ENCODE measurements at places on chromosomes 6 and 20.

- DNase-seq, result no peak
Measured at GRCh38 chr6:149845549-149845948, 18.6 kb downstream of the LRP11 start.

DNA sequence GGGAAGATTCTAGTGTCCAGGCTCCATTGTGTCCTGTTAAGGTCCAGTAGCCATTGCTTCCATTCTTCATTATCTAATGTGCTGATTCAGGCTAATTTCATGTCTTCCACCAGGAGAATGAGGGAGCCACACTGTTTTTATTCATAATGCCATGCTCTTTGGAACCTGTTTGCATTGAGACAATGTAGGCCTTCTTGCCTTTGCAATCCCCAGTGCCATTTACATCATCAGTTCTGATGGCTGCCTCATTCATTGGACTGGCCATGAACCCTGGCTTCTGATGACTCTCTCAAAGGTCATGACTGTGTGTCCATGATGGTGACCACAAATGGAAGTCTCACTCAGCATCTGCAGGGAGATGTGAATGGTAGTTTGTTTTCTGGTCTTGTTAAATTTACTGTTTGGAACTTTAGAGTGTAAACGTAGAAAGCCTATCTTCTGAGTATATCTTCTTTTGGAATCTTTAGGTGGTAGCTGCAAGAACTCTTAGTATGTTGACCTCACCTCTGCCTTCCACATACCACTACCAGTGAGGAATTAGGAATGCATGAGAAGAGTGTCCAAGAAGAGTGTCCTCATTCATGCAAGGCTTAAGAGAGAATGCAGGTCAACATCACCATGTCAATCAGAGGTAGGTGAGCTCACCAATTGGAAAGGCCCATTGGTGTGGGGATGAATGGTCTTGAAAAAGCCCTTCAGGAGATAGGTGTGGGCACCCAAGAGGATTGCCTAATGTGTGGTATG is 42.9 kb upstream of the ZFP64 start:
- no peak for DNase-seq

DNA sequence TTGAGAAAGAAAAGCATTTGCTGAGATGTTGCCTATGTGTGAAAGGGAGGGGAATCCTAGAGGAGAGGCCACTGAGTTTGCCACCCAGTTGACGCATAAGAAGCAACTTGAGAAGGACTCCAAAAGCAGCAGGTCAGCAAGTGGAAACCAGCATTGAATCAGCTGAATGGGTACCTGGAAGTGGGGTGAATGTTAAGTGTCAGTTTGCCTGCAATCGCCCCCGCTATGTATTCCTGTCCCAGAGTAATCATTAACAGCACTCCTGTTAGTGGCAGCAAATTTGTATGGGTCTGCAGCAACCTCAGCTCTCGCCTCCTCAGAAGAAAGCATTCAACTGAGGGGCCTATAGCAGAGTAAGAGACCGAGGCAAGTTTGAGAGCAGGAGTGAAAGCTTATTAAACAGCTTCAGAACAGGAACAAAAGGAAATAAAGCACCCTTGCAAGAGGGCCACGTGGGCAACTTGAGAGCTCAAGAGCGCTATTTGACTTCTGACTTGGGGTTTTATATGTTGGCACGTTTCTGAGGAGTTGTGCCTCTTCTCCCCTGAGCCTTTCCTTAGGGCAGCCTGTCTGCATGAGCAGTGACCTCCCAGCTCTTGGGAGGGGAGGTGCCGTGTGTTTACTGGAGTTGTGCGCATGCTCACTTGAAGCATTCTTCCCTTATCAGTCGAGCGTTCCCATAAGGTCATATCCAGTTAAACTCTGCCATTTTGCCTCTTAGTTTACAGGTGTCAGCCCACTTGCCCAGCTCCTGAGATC is 122.6 kb upstream of the PHACTR1 start:
- DNase-seq, result no peak

- no peak for DNase-seq
Measured at GRCh38 chr6:2713473-2714110, 37.1 kb downstream of the MYLK4 start.

DNA sequence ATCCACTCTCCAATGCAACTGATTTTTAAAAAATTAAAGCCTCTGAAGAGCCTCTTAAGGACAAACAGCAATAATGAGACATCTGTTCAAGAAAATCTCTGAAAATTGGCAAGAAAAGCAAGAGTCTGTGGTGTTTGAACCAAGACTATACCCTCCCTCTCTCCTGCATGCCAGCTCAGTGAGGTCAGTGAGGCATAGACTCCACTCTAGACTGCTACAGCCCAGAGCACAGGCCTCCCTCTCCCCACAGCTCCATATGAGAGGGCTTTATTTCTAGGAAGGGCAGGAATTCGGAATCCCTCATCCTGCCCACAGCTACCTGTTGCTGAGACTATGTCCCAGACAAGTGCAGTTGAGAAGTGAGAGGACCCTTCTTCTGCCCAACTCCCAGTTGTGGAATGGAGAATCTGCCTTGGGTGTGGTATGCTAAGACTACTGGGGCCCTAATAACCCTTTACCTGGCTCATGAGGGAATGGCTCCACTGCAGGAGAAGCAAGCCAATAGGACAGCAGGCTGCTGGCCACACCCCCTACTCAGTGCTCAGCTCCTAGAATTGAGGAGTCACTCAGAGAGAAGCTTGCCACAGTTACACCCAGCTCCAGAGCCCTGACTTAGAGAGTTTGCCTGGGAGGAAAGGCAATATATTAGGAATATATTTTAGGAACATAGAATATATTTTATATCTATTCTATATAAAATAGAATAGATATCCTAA is 22.7 kb upstream of the HLA-DQA1 start:
- no peak for DNase-seq

- no peak for DNase-seq
Measured at GRCh38 chr6:37200085-37200484, 30.1 kb downstream of the PIM1 start.

GRCh38 chr6:42177514-42178364 is 4.6 kb downstream of the GUCA1A start:
- DNase-seq, result no peak

DNA sequence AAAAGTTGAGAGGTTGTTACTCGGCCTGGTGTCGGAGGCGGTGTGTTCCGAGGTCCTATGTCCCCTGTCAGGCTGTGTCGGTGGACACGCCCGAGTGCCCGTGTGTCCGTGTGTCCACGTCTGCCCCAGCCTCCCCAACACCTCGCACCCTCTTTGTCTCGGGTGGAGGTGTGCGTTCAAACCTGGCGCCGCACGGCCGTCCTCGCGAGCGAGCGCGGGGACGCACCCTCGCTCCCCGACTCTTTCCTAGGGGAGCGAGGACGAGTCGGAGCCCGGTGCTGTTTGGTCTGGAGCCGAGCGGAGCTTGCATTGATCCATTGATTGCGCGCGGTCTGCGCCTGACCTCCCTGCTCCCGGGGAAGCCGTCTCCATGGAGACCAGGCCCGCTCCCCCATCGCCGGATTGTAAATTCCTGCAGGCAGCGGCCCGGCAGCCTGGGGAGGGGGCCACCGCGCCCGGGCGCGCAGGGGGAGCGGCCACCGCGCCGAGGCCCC is 411 bp upstream of the SCUBE3 start:
- DNase-seq, result no peak

DNA sequence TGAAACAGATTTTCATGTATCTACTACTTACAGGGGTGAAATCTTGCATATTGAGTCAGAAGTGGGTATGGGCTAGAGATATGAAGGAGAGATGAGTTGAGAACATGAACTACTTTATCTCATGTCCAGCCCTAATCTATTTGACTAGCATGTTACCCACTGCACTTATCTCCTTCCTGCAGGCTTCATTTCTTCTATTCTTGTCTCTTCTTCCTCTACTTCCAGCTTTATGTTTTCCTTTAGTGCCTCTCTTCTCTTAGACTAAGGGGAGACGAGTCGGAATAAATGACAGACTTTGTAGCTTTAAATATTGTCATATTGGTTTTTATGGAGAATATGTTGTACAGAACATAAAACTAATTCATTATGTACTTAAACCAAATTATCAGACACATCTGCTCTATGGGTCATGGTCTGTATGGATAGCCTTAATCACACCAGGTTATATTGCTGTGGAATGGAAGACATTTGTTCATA is 5.3 kb downstream of the RAB32 start:
- no peak for DNase-seq

- DNase-seq, result peak; percentile 42
Measured at GRCh38 chr6:41682056-41682477, 43.8 kb downstream of the MDFI start.

DNA sequence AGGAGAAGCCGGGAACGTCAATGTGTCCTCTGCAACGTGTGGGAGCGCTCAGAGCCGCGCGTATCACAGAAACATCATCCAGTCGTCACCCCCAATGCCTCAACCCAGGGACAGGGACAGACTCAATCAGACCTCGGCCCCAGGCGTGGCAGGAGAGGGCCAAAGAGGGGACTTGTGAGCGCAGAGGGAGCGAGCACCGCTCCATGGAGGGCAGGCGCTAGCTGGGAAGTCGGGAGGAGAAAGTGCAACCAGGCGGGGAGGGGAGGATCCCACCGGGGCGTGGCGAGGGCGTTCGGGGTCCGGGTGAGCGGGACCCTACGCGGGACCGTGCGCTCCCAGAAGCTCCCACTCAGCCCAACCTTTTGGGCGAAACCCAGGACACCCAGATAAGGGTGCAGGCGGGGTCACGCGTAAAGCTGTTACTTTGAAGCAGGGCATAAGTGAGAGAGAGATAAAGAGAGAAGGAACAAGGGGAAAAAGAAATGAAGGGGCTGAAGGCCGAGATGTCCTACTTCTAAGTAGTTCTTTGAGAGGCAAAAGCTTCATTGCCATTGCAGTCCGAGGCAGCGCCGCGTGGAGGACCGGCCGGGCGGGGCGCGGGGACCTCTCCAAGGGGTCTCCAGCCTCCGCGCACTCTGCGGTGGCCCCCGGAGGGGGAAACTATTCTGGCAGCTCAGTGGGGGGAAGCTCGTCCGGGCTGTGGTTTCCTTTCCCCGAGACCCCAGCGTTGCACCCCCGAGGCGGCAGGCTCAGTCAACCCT is 862 bp upstream of the SOBP start:
- no peak for DNase-seq

DNA sequence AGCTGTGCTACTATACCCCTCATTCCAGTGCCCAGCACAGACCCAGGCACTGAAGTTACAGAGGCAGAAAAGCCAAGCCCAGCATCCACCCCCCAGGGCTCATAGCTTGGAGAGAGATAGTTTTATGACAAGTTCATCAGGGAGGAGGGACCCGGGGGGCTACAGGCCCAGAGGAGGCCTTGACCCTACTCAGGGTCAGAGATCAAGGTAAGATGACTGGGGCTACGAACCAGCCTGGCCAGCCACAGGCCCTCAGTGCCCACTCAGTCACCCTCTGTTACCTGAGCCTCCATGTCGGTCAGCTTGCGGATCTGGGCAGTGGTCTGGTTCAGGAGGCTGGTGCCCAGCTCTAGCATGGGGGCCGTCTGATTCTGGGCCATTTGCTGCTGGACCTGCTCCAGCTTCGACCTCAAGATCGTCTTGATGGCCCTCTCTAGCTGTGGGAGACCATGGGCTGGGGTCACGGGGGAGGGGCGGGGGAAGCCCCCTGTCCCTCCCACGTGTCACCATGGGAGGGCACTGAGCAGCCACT is 26.1 kb downstream of the ANGPT4 start:
- no peak for DNase-seq

- no peak for DNase-seq
Measured at GRCh38 chr6:20577173-20577688, 43.0 kb downstream of the CDKAL1 start.

DNA sequence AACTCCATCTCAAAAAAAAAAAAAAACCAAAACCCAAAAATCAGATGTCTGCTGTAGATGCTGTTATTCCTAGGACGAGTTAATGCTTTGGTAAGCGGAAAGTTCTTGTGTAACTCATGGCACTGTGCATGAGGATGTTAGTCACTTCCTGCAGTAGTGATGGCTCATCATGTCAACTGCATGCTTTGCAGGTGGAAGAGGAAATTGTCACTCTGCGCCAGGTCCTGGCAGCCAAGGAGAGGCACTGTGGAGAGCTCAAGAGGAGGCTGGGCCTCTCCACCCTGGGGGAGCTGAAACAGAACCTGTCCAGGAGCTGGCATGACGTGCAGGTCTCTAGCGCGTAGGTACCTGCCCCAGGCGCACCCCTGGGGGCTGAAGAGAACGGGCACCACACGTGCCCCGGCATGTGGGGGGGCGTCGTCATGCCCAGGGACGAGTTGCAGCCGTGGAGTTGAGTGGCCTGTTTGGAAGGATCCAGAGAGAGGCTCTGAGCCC is 8.5 kb downstream of the TPD52L2 start:
- DNase-seq, result no peak

DNA sequence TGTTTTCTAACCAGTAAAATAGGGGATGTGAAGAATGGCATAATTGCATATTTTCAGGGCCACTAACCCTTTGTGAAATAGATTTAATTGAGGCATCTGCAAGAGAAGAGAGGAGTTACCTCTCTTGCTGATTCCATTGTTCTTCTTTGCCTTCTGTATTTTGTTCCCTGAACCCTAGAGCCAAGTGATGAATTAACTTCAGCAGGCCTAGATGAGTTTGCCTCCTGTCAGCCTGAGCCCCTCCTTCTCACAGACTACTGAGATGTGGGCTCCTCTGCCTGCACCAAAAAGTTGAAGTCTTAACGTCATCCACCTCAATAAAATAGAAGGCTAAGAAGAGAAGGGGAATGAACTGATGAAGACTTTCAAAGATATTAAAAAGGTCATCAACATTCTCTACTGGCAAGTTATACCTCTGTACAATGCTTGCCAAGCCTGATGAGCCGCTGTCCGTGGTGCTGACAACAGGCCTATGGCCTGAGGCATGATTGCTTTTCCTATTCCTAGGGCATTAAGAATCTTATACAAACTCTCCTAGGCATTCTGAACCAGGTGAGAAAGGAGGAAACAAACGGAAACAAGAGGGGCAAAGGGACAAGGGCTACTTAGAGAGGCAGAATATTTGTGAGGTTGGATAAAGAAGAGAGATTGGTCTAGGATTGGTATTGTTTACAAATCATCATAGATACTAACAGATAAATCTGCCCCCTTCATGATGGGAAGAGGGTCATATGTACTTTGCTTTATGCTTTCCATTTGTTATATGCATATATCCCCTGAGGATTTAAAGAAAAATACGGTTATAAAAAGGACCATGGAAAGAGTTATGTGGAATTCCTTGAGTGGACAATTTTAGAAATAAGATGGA is 46.8 kb downstream of the CD24 start:
- no peak for DNase-seq

DNA sequence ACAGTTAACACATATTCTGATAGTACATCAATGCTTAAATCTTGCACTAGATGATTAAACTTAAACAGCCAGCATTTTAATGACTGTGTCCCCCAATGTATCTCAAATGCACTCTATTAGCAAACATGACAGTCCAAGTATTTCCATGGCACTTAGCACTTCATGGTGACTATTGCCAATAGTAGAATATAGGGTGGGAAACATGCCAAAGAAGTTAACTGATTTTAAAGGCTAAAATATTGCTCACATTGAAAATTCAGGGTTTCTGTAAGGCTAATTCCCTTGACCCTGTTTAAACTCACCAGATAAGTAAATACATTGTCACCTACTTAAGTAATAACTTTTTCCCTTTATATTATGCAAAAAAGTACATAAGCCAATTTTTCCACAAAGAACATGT is 266.9 kb downstream of the TBC1D32 start:
- DNase-seq, result no peak

- DNase-seq, result no peak
Measured at GRCh38 chr6:125668071-125668470, 81.4 kb upstream of the HEY2 start.

GRCh38 chr6:26021001-26021349 is 58.4 kb downstream of the TRIM38 start:
- DNase-seq, result no peak
